ENCODE measurements at places on chromosomes 2 and 18.

- no peak for DNase-seq
Observed at GRCh38 chr18:79864006-79864725, 66.4 kb downstream of the KCNG2 start.

DNA sequence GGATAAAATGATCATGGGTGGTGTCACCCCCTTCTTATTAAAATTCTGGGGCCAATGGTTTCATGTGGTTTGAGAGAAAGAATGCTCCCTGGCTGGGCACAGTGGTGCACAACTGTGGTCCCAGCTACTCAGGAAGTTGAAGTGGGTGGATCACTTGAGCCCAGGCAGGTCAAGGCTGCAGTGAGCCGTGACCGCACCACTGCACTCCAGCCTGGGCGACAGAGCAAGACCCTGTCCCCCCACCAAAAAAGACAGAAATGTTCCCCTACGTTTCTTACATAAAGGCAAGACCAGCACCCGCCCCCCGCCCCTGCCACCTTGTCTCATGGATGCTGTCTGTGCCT is 53.0 kb upstream of the ID2 start:
- DNase-seq: no peak

DNA sequence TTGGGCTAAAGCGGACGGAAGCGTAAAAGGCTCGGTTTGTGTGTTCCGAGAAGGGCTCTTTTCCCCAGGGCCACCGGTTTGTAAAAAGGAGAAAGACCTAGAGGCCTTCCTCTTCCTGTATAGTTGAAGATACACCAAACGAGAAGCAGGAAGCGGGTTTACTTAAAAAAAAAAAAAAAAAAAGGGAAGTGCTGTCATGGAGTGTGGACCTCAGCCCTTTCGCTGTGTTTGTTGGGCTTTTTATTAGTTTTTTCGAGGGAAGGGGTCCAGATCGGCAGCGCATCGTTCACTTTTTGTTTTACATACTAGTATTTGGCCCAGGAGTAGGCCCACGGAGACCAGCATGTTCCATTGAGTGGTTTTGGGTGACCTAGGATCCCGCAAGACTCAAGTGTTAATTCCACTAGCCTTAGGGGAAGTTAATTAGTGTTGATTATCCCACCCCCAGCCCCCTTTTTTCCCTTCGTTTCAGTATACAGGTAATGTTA is 676 bp downstream of the ACTR2 start:
- no peak for DNase-seq

- no peak for DNase-seq
Observed at GRCh38 chr2:88016960-88017779, 823 bp upstream of the RNU2-63P start.

- DNase-seq: no peak
Observed at GRCh38 chr2:47031909-47032668, 116.5 kb upstream of the MCFD2 start.

DNA sequence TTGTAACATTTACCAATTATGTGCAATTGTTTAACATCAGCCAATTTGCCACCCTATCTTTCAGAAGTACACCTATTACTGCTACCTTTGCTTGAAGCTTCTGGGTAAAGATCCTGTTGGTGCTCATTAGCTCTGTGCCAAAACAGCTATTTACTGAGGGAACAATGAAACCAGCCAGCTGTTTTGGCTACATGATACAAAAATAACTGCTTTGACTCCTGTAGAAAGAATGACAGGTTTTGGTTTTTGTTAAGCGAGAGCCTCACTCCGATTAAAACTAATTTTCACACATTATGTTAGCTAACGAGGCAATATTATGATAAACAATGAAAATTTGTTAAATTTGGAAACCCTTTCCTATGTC is 907.0 kb downstream of the EPHA4 start:
- no peak for DNase-seq

- DNase-seq: no peak
Observed at GRCh38 chr2:109261906-109262631, 133.1 kb downstream of the SH3RF3 start.

- DNase-seq: no peak
Observed at GRCh38 chr2:185785851-185786473, 47.4 kb downstream of the FSIP2 start.

DNA sequence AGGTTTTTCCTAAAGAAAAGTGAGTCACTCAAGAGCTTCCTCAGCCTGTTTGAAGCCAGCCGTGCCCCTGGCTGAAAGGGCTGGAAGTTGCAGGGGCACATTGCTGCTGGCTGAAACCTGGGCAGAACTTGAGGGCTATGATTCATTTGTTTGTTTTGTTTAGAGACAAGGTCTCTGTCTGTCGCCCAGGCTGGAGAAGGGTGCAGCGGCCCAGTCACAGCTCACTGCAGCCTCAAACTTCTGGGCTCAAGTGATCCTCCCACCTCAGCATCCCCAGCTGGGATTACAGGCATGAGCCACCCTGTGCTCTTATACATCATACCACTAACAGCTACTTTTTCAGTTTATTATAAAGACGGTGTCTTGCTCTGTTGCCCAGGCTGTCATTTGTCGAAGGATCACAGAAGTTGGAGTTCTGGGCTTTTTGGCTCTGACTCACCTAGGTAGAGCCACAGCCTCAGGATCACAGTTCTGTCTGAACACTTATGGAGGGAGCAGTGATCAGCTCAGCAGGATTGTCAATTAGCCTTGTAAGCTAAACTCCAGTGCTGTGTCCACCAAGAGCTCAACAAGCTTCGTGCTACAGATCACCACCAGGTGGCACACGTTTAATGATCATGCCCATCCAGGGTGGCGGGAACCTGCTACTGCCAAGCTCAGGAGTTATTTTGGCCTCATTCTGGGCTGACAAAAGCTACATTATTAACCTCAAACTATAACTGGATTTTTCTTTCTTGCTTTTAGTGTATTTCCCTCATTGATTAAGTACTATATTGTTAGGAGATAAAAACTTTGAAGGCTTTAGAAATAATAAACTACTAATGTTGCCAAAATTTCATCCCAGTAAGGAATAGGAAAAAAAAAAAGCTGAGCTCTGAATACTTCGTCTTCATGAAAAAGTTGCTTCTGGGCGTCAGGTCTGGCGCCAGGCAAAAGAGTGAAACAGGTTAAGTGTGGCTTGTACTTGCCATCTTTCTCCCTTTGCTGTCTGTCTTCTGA is 57.9 kb downstream of the ARHGEF33 start:
- peak; percentile 34 for DNase-seq

- DNase-seq: no peak
Observed at GRCh38 chr2:234134496-234134895, 84.0 kb downstream of the SPP2 start.

- no peak for DNase-seq
Observed at GRCh38 chr2:67567886-67568285, 170.8 kb downstream of the ETAA1 start.

DNA sequence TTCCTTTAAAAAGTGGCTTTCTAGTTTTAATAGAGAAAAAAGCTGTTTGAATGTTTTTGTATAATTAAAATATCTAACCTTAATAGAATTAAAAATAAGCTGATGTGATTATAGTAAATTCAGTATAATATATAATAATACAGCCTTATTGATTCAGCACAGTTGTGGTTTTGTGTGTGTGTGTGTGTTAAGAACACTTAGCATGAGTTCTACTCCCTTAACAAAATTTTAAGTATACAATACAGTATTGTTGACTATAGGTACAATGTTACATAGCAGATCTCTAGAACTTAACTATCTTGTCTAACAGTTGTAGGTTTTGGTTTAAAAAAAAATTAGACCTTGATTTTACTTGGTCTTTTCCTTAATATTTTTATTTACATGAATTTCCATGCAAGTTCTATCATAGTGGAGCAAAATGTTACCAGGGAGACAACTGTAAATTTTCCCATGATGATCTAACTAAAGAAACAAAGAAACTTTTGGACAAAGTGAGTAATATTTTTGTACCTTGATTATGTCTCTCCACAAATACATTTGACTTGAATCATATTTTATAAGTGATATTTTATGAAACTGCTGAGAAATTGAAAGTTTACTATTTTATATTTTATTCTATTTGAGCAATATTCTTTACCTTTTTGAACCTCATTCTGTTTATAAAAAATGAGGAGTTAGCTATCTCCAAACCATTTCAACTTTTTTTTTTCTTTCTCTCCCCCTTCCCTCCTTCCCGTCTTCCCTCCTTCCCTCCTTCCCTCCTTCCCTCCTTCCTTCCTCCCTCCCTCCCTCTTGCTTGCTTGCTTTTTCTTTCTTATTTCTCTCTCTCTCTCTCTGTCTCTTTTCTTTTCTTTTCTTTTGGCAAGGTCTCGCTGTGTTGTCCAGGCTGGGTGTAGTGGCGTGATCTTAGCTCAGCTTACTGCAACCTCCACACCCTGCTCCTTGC is 46.3 kb downstream of the ZC3H6 start:
- DNase-seq: no peak

- DNase-seq: no peak
Observed at GRCh38 chr2:11649093-11649492, 20.9 kb downstream of the NTSR2 start.

DNA sequence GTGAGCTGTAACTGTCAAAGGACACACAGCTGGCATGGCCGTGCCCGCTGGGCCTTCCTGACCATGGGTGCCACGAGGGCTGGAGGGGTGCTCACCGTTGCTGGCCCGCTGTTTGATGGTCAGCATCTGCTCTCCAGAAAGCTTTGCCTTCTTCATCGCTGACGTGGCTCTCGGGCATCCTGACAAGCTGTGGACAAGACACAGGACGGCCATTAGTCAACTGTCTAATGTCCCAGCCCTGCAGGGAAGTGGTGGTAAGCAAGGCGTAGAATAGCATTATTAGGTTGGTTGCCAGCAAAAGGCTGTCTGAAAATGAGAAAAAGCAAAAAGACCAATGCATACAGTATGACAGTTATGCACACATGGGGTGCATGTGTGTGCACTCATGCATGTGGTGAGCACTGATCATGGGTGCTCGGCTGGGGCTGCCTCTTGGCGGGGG is 64.7 kb upstream of the PXDN start:
- no peak for DNase-seq
